DMS 273 treated with DMSO at 0.1 percent for 48 hours (cell line): ENCODE measurements at places on chromosomes 7 and 10.
A peak's percentile ranks its signal among the peaks of the same experiment; 100 is the strongest.

DNA sequence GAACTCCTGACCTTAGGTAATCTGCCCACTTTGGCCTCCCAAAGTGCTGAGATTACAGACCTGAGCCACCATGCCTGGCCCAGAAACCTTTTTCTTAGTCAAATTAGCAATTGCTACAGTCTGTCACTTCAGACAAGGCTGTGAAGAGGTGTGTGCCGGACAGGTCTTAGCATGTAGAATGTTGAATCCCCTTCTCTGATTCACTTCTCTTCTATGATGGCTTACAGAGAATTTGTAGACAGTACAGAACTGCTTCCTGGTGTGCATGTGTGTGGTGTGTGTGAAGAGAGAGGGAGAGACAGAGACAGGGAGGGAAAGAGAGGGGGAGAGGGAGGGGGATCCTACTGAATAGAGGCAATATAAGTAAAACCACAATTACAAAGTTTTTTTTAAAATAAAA, 150.4 kb downstream of the PARD3 start:
- no peak for DNase-seq

DNA sequence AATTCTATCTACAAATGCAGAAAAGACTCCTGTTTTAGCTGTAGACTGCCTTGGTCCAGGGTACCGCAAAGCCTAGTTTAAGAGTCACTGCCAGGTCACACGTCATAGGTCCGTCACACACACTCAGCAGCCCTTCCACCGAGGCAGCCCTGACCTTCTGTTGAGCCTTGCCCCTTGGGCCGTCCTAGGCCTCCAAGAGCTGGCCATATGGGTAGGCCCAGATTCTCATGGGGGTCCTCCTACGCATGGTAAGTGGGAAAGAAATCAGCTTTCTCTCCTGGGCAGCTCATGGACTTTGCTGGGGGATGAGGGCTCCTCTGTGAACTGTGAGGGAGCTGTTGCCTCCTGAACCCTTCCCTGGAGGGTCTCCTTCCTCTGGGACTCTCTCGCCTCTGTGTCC, 19.8 kb upstream of the PIK3AP1 start:
- DNase-seq = no peak

DNA sequence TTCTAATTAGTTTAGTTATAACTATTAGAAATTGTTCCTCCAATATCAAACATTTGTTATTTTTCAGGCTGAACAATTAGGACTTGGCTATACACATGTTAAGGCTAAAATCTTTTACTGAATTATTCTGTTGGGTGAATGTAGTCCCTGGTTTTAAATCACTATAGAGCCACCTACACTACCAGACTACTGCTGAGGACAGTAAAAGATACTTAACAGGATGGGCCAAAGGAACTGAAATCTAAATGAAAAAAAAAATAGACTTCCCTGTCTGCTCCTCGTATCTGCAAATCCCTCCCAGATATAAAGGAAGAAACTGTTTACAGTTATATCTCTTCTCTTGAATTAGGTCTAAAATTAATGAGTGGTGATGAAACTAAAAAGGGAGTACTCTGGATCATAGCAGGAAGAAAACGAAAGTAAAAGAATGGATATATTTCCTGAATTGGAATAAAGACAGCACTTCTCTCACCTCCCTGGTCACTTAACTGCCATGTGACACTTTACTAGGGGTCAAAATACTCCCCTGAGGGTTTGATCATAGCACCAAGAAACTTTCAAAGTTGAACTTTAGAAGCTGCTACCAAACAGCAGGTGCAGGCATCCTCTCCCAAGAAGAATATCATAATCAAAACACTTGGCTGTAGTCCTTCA, 12.7 kb downstream of the FBXW4 start:
- DNase-seq = no peak

DNA sequence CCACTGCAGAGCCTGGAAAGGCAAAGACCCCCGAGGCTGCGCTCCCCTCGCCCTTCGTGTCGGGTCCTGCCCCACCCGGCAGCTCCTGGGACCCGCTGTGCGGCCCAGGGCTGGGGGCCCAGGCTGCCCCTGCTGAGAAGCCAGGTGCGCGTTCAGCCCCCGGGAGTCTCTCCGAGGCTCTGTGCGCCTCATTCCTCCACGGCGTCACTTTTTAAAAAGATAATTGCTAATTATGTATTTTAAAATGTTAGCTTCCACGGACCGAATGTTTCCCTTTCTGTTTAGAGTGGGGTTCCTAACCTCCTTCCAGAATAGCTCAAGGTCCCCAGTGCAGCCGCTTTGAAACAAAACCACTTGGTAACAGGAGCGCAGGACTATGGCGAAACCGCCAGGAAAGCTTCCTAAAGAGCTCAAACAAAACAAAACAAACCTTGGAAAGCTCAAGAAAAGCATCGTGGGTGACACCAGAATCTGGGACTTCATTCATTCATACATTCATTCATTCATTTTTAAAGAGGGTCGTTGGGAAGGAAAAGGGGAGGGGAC, 45.6 kb downstream of the PDIA4 start:
- peak; percentile 78 for DNase-seq

GRCh38 chr10:86968271-86968993, at the start of gene ADIRF:
Gene ADIRF (plus strand): TSS chr10:86968482. CDS start chr10:86968545, 63 bp downstream.
- DNase-seq = no peak

DNA sequence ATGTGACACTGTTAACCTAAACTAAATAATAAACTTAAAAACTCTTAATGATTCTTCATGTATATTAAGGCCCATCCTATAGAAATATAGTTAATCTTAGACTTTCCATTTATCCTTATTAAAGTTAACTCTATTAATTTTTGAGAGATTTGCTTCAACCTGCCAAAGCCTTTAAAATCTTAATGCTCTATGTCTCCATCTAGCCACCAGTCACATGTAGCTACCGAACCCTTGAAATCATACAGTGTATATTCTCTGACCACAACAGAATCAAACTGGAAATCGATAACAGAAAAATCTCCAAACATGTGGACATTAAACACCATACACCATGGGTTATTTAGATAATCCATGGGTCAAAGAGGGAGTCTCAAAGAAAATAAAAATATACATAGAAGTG, 51.9 kb downstream of the ASZ1 start:
- DNase-seq = no peak

DNA sequence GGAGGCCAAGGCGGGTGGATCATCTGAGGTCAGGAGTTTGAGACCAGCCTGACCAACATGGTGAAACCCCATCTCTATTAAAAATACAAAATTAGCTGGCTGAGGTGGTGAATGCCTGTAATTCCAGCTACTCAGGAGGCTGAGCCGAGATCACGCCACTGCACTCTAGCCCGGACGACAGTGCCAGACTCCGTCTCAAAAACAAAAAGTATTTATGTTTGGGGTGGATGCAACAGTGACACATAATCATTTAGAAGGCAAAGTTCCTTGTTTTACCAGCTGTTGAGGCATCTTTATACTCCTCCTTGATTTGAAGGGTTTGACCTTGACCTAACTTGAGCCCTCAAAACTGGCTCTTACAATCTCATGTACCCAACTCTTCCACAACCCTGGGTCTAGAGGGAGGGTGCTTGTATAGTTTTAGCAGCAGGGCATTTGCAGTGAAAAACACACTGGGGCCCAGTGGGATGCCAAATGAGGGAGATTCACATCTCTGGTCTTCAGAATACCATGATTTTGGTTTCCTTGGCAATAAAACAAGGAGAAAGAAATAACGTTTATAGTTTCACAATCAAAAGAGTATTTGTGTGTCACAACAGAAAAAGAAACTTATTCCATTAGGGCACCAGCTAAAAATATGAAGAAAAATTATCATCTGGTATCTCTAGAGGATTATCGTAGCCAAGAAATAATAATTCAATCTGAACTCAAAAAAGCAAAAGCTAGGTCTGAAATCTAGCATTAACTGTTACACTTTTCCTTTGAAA, 14.2 kb upstream of the TMEM254 start:
- no peak for DNase-seq

DNA sequence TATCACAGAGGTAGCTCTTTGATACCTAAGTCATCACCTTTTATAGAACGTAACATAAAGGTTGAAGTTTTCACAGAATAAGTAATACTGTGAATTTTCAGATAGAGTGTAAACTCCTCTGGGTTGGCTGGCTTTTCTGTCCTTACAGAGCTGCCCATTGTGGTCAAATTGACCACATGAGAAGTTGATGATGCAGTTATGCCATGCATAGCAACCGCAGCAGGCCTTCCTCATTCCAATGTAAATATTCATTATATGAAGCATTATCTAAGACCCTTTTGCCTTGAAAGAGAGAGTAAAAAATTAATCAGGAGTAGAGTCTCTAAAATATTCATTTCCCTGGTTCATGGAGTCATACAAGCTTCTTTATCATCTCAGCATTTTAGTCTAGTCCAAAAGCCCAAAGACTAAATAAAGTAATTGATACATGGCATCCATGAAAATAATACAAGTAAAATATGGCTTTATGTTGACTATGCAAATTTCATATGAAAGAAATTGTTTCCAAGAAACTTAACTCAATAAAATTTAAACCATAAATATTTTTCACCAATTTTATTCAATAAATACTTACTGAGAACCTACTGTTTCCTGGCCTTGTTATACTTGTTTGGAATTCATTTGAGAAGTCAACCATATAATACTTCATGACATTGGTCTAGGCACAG, 516.4 kb downstream of the PCDH15 start:
- DNase-seq = no peak

DNA sequence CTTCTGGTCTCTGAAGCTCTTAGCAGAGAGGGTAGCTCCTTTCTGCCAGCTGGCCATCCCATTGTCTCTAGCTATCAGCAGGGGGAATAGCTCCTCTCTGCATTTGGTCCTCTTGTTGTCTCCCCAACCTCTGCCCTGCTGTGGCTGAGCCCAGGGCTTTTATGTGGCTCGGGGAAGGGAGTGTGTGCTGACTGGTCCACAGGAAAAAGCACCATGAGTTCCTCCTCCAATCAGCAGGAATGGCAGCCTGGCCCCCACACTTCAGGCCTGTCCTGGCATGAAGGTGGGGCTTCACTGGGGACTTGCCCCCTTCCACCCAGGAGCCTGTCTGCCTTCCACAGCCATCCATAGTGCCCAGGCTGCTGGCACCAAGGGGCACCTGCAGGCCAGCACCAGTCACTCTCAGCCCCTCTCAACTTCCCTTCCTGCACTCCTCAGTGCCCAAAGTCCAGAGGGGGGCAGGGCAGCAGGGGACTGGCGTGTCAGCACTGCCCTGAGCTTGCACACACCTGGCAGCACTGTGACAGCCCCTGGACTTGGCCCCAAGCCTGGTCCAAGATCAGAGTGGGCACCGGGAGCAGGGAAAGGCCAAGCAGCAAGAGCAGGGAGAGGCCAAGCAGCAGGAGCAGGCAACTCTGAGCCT, 36.2 kb downstream of the NOLC1 start:
- no peak for DNase-seq

DNA sequence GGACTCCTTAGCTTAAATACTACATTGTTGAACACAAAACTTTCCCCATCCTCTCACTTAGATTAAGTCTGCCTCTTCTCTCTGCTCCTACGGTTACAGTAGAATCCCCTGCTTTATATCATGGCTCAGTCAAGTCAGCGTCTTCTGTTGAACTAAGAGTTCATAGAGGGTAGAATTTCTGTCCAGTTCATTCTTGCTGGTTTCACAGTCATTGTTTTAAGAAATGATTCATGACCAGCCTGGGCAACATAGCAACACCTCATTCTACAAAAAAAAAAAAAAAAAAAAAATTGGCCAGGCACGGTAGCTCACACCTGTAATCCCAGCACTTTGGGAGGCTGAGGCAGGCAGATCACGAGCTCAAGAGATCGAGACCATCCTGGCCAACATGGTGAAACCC, 3.7 kb upstream of the ZFYVE27 start:
- DNase-seq = no peak

DNA sequence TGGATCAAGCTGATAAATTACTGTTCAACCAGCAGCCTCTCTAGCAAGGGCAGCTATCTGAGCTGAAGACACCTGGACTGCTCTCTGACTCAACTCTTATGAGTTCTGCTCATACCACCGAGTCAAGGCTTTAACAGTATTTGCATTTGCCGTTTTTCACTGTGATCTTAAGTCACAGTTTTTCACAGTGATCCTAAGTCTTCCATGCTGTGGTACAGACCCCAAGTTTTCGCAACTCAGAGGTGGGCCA, 31.3 kb downstream of the PIP4K2A start:
- DNase-seq = no peak
